Neural crest cell (in vitro differentiated cells): ENCODE measurements at places on chromosomes 12 and 14.

DNA sequence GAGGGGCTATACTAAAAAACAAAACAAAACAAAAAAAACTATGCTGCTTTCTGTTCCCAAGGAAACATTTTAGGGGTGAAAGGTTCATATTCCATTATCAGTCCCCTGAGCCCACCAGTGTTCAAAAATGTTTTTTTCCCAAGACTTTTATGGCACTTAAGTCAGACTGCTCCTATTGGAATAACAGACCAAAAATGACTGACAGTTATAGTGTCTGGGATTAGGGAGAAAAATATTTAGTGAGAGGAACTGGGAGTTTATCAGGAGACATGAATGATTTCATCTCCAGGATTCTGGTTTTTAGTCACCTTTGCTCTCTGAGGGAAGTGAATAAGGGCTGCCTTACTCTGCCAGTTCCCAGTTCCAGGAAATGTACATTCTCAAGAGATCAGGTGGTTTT is 68.0 kb downstream of the PDE3A start:
- no peak for DNase-seq

GRCh38 chr12:21992823-21993222 is 51.6 kb upstream of the ABCC9 start:
- DNase-seq = no peak

DNA sequence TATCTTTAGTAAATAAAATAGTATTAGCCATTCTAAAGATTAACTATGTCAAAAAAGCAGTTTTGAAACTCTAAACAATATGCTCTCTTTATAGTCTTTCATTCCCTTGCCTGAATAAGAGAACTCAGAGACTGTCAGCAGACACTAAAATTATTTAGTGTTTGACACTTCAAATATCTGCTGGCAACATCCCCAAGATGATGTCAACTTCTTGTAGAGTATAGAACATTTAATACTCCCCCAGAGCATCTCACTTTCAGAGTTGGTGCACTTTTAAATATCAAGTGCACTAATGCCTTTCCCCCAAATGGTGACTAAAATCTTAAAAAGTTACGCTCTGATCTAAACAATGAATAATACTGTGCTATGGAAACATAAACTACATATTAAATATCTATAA is 374.9 kb downstream of the SLC6A15 start:
- DNase-seq = no peak

- DNase-seq = no peak
Observed at GRCh38 chr14:28926122-28926521, 159.5 kb downstream of the FOXG1 start.

- DNase-seq = no peak
Observed at GRCh38 chr14:35438910-35439713, 34.6 kb upstream of the NFKBIA start.
